Placental pericyte (primary cell): ENCODE measurements at places on chromosomes 5 and 9. TPM values are rescaled to one million over a fixed set of nuclear protein-coding genes. Genes with fewer than 3 reads are reported as not detected.

The DOK3 gene
- 2.2 and 4.2 TPM in 2 replicates for total RNA-seq

The CDC23 gene
- total RNA-seq = 19.3 and 33.2 TPM in 2 replicates

The AGXT2 gene
- not detected in 2 replicates for total RNA-seq

The CORO2A gene
- 0.44 and 1.1 TPM in 2 replicates for total RNA-seq

The TUSC1 gene
- 0.44 and 11.3 TPM in 2 replicates for total RNA-seq

The TAF11L10 gene
- not detected in 2 replicates for total RNA-seq

The MELK gene
- total RNA-seq = 4.4 and 57.0 TPM in 2 replicates

The OBP2A gene
- total RNA-seq = not detected in 2 replicates

The PCDHA12 gene
- total RNA-seq = under 0.01 and 0.14 TPM in 2 replicates

The BAAT gene
- 0.14 TPM in 1 of 2 replicates, not detected in the other for total RNA-seq

The SMIM33 gene
- under 0.01 TPM in 1 of 2 replicates, not detected in the other for total RNA-seq

The RRAGA gene
- total RNA-seq = 43.1 and 47.9 TPM in 2 replicates

The MEF2C gene
- 0.22 and 11.3 TPM in 2 replicates for total RNA-seq

The ACOT12 gene
- total RNA-seq = 0.57 and 0.66 TPM in 2 replicates

The XPA gene
- 4.3 and 7.4 TPM in 2 replicates for total RNA-seq

The PCDHB15 gene
- total RNA-seq = under 0.01 and 0.14 TPM in 2 replicates

The CCNI2 gene
- not detected in 2 replicates for total RNA-seq

The NUTM2G gene
- not detected in 2 replicates for total RNA-seq

The PALM2AKAP2 gene
- 25.8 and 66.4 TPM in 2 replicates for total RNA-seq

The PPP3R2 gene
- total RNA-seq = not detected in 2 replicates

The MYMK gene
- total RNA-seq = not detected in 2 replicates

The PFN3 gene
- total RNA-seq = not detected in 2 replicates

The MATR3 gene
- 175 and 208 TPM in 2 replicates for total RNA-seq

The INSL6 gene
- total RNA-seq = 0.22 TPM in 1 of 2 replicates, not detected in the other

The TMED9 gene
- 164 and 297 TPM in 2 replicates for total RNA-seq

The PAPPA gene
- 357 and 427 TPM in 2 replicates for total RNA-seq

The CACNA1B gene
- total RNA-seq = under 0.01 TPM in 1 of 2 replicates, not detected in the other

The BOD1 gene
- 55.0 and 95.0 TPM in 2 replicates for total RNA-seq

The MPDZ gene
- 47.1 and 58.0 TPM in 2 replicates for total RNA-seq

The PDGFRB gene
- total RNA-seq = 114 and 359 TPM in 2 replicates

The PCDHB8 gene
- total RNA-seq = 0.29 TPM in 1 of 2 replicates, not detected in the other

The NSD1 gene
- total RNA-seq = 37.6 and 59.6 TPM in 2 replicates

The ATP10B gene
- not detected in 2 replicates for total RNA-seq

The PCDHGB1 gene
- 1.8 and 1.9 TPM in 2 replicates for total RNA-seq

The KIF24 gene
- 0.66 and 9.9 TPM in 2 replicates for total RNA-seq

The MOB3B gene
- 0.44 and 0.57 TPM in 2 replicates for total RNA-seq

The HAVCR1 gene
- total RNA-seq = 0.88 TPM in 1 of 2 replicates, not detected in the other

The MORN5 gene
- total RNA-seq = 0.29 TPM in 1 of 2 replicates, not detected in the other

The CDH9 gene
- total RNA-seq = not detected in 2 replicates

The RHOBTB3 gene
- total RNA-seq = 128 and 196 TPM in 2 replicates

The TMEM161B gene
- 12.3 and 17.6 TPM in 2 replicates for total RNA-seq

The EIF4E1B gene
- total RNA-seq = not detected in 2 replicates
